Liver (tissue), 10 donors: ENCODE measurements at places on chromosomes 3 and 15. TPM values are rescaled to one million over a fixed set of nuclear protein-coding genes. Genes with fewer than 3 reads are reported as not detected.

Gene SNX33
- 7.1 TPM for total RNA-seq

GRCh38 chr15:68205954-68206539, 915 bp upstream of the CALML4 start:
- no peaks in the 10 kb centered on the region for H3K36me3 ChIP-seq
- peak overlapping the region; percentile 16 for H3K27ac ChIP-seq
- peak; percentile 39 for DNase-seq
- peaks cover 11% of the 10 kb centered on the region for H3K4me1 ChIP-seq
- H3K27me3 ChIP-seq: no peaks in the 10 kb centered on the region

Gene SLC24A5
- total RNA-seq: not detected

DNA sequence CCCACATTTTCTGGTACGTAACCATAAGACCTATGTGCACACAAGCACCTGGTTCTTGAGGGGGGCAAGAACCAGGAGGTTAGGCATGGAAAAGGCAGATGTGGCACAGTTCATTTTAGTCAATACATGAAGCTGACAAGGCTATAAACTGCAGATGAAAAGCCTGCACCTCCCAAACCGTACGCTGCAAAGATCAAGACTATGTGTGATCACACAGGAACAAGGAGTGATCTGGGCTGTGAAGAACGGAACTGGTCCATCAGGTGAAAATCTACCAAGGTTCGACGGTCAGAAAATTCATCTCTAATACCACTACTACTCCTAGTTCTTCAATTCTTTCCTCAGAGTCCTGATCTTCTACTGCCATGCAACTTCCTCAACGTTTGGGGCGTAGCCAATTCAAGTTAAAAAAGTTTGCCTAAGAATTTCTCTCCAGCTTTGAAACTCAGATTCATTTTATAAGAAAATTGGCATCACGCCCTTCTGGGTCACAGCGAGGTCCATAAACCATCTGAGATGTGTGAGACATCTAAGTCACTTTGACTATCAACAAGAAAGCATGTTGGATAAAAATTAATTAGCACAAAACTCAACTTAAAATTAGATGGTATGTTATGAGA, 41.9 kb downstream of the PLD1 start:
- H3K27ac ChIP-seq: no peak overlapping the region
- no peaks in the 10 kb centered on the region for H3K27me3 ChIP-seq
- H3K4me1 ChIP-seq: peaks cover 36% of the 10 kb centered on the region
- no peaks in the 10 kb centered on the region for H3K36me3 ChIP-seq
- no peak for DNase-seq
- H3K4me3 ChIP-seq: no peak overlapping the region

GRCh38 chr3:3129579-3129978, 2.8 kb downstream of the TRNT1 start:
- H3K4me3 ChIP-seq: no peak overlapping the region
- DNase-seq: no peak
- H3K27me3 ChIP-seq: no peaks in the 10 kb centered on the region

Gene ISLR
- total RNA-seq: 3.2 TPM

DNA sequence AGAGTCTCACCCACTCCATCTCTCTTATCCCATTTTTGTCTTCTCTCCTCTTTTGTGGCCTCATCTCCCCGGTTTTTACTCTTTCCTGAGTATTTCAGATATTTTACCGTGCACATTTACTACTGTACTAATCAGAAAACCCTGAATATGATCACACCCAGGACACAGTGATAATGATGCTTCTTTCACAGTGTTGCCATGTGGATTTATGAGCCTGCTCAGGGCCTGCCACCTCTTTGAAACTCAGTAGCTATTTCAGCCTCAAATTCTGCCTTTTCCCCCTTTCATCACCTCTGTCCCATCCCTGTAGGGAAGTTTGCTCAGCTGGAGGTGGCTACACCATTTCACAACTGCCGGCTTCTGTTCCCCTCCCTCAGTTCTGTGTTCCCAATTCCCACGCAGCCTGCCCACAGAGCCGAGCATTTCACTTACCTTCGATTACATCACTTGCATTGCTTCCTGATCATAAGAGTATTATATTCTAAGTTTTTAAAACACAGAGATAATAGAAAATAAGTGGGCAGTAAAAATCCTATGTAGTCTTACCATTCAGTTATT, 33.2 kb downstream of the ARNT2 start:
- no peaks in the 10 kb centered on the region for H3K4me1 ChIP-seq
- H3K36me3 ChIP-seq: no peaks in the 10 kb centered on the region
- H3K4me3 ChIP-seq: no peak overlapping the region
- DNase-seq: no peak

DNA sequence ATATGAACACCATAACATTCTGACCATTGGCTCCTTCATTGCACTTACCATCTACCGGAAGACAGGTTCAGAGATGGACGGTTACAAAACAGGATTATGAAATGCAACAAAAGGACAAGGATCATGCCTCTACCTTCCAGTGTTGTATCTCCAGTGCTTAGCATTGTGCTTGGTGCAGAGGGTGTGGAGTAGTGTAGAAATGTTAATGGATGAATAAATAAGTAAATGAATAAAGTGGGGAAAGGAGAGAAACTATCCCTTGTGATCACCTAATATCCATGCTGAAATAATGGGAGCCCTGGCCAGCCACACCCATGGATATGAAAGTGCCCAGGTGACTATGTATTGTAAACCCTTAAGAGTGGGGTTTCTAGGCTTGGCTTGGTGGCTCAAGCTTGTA, 344.8 kb upstream of the LMCD1 start:
- no peaks in the 10 kb centered on the region for H3K27me3 ChIP-seq
- H3K4me3 ChIP-seq: no peak overlapping the region
- H3K36me3 ChIP-seq: no peaks in the 10 kb centered on the region
- no peak overlapping the region for H3K27ac ChIP-seq

DNA sequence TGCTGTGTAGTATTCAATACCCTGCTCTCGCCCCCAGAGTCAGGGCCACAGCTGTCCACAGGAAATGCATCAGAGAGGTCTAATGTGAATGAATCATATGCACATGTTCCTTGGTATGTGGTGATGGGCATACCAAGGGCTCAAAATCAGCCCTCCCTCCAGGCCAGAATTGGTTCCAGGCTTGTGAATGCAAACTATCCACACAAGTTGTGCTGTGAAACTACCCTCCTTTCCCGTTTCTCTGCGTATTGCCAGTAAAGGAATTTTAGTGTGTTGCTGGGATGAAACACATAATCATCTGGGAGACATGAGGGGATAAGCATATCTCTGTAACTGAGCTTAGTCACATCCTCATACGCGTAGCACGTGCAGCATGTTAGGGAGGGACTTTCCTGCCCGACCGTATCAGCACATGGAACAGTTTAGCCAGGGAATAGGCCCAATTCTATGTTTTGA, 9.2 kb upstream of the MME start:
- H3K4me1 ChIP-seq: no peaks in the 10 kb centered on the region
- H3K27ac ChIP-seq: no peak overlapping the region
- no peak overlapping the region for H3K4me3 ChIP-seq
- H3K27me3 ChIP-seq: no peaks in the 10 kb centered on the region

Gene UBA3
- 34.4 TPM for total RNA-seq

DNA sequence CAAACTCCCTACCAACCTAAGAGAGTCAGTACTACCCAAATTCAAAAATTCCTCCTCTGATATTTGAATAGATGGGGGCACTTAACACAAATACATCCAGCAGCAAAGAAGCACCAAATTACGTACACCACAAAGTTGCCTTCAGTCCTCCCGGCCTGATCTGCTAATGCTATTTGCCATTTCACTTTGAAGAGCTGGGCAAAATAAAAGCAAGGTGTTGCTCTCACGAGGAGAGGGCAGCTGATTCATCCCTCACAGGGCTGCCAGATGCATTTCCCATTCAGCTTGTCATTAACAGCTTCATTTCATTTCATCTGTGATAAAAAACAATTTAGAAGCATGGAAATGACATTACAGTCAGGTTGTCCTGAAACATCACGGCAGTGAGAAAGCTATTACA, 283.4 kb upstream of the VEPH1 start:
- H3K27me3 ChIP-seq: no peaks in the 10 kb centered on the region
- no peak overlapping the region for H3K4me3 ChIP-seq
- no peaks in the 10 kb centered on the region for H3K36me3 ChIP-seq

Gene TBC1D23
- total RNA-seq: 24.0 TPM

GRCh38 chr3:18112674-18113375, 312.3 kb downstream of the SATB1 start:
- no peaks in the 10 kb centered on the region for H3K27me3 ChIP-seq
- no peaks in the 10 kb centered on the region for H3K4me1 ChIP-seq
- no peaks in the 10 kb centered on the region for H3K36me3 ChIP-seq
- H3K4me3 ChIP-seq: no peak overlapping the region
- no peak overlapping the region for H3K27ac ChIP-seq
- no peak for DNase-seq

Gene RASGRF1
- total RNA-seq: not detected

GRCh38 chr3:46878781-46879436, 1.4 kb downstream of the PTH1R start:
- no peak overlapping the region for H3K27ac ChIP-seq
- H3K27me3 ChIP-seq: no peaks in the 10 kb centered on the region
- H3K4me3 ChIP-seq: no peak overlapping the region
- DNase-seq: no peak

DNA sequence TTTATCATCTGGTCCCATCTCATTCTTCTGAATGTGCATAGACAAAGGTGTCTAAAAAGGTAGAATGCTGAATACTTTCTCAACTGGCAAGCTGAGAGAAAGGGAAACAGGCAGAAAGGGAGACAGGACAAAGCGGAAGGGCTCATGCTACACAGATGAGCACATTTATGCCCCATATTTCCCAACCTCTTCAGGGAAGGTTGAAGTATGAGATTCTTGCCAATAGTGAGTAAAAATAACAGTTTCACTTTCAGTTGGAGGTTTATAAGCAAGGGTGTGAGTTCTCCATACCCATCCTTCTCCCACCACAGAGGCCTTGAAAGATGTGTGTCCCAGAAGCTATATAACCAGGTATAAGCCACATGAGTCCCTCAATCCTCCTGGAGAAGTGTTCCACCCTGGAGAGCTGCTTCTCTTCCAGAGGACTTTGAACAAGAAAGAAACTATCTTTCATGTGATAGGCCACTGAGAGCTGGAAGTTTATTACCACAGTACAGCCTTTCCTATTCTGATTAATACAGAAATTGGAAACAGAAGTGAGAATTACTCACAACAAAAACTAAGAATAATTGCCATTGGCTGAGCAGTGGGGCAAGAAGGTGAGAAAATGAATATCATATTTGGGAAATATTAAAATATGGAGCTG, 709.4 kb upstream of the NR2F2 start:
- no peaks in the 10 kb centered on the region for H3K27me3 ChIP-seq
- H3K27ac ChIP-seq: peak overlapping the region; percentile 63
- no peak for DNase-seq
- H3K4me3 ChIP-seq: peak overlapping the region; percentile 3
- H3K4me1 ChIP-seq: no peaks in the 10 kb centered on the region

Gene TGM4
- not detected for total RNA-seq

- H3K27me3 ChIP-seq: no peaks in the 10 kb centered on the region
- H3K36me3 ChIP-seq: no peaks in the 10 kb centered on the region
- no peak overlapping the region for H3K4me3 ChIP-seq
- peak overlapping the region; percentile 65 for H3K27ac ChIP-seq
- H3K4me1 ChIP-seq: peaks cover 2% of the 10 kb centered on the region
Observed at GRCh38 chr3:144109944-144110343, 138.3 kb downstream of the DIPK2A start.

Gene PP2D1
- total RNA-seq: not detected

- no peak overlapping the region for H3K27ac ChIP-seq
- no peak for DNase-seq
- H3K4me1 ChIP-seq: peaks cover 2% of the 10 kb centered on the region
- H3K4me3 ChIP-seq: no peak overlapping the region
- H3K36me3 ChIP-seq: no peaks in the 10 kb centered on the region
- H3K27me3 ChIP-seq: no peaks in the 10 kb centered on the region
Observed at GRCh38 chr15:70789213-70789612, 25.9 kb upstream of the UACA start.

DNA sequence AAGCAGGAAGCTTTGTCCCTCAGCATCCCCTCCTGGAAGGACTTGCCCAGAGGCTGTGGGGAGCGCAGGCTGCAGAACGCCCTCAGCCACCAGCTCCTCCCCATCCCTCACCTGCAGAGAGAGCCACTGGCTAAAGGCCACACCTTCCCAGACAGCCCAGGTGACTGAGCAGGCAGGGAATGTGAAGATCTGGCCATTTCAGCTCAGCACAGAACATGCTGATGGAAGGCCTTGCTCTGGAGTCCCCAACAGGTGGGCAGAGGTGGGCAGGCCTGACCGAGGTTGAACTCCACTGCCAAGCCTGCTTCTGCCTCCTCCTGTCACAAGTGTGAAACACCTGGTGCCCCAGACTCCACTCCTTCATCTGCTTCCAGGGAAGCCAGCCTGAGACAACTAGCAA, 50.7 kb upstream of the SEC61A1 start:
- DNase-seq: no peak
- no peaks in the 10 kb centered on the region for H3K36me3 ChIP-seq
- peaks cover 34% of the 10 kb centered on the region for H3K4me1 ChIP-seq
- no peak overlapping the region for H3K27ac ChIP-seq

DNA sequence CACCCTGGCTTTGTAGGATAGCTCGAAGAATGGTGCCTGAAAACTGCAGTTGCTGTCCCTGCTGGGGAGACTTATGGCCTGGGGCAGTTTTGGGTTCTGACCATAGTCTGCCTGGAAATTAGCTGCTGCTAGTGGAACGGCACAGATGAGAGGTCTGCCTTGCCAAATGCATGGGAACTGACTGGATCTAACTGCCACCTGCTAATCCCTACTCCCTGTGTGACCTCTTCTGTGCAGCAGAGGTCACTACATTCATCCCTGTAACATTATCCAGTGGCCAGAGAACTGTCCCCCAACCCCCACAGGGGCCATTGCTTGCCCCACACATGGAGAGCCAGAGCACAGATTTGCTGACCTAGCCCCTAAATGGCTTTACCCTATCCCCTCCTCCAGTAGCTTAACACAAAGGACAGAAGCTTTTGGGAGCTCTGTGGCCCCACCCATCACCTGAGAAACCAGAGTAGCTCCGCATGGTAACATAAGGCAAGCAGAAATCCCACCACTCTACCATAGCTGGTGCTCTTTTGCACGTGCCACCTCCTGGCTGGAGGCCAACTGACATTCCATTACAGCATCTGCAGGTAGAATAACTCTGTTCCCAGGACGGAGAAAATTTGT, 840.0 kb downstream of the EPHA3 start:
- no peak overlapping the region for H3K4me3 ChIP-seq
- no peak overlapping the region for H3K27ac ChIP-seq

- no peaks in the 10 kb centered on the region for H3K27me3 ChIP-seq
- no peaks in the 10 kb centered on the region for H3K4me1 ChIP-seq
- no peak overlapping the region for H3K27ac ChIP-seq
- no peak for DNase-seq
- H3K4me3 ChIP-seq: no peak overlapping the region
- no peaks in the 10 kb centered on the region for H3K36me3 ChIP-seq
Observed at GRCh38 chr3:64977308-64978100, 289.7 kb upstream of the ADAMTS9 start.
